Stimulated activated CD4-positive, alpha-beta T cell treated with anti-CD3 and anti-CD28 coated beads, Interleukin-2, amount 100 ng/mL, for 24 hours (primary cell): ENCODE measurements at places on chromosomes 1 and 21.

GRCh38 chr1:9482816-9483572, 56.3 kb upstream of the SLC25A33 start:
- no peak for DNase-seq

DNA sequence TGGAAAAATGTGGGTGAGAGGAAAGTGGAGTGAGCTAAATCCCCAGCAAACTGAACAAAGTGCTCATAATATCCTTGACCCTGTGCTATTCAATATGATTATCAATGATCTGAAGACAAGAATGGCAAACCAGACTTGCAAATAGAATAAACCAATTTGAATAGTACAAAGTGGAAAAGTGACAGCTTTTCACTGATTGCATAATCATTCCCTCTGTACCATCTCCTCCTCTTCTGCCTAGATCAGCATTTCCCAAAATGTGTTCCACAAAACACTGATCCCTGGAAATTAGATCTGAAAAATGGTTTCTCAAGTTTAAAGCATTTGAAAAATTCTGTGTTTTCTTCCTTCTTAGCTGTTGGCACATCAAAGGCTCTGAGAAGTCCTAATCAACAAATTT, 8.1 kb downstream of the MTF1 start:
- DNase-seq, result no peak

DNA sequence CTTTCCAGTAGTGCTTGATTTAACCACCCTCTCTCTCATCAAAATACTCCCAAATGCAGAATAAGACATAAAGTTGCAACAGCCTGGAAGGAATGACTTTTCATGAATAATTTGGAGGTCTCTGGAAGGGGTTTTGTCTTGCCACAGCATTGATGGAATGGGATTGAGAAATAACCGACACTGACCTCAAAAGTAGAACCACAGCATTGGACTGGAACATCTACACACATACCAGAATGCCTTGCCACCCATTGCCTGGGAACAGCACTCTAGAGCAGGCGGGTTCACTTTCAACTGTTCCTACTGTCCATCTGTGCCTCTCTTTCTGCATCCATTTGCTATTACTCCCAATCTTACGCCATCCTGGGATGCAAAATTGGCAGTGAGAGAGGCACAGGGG, 149.1 kb upstream of the USP24 start:
- DNase-seq, result no peak

GRCh38 chr1:232282498-232282897, 347.4 kb downstream of the SIPA1L2 start:
- no peak for DNase-seq

DNA sequence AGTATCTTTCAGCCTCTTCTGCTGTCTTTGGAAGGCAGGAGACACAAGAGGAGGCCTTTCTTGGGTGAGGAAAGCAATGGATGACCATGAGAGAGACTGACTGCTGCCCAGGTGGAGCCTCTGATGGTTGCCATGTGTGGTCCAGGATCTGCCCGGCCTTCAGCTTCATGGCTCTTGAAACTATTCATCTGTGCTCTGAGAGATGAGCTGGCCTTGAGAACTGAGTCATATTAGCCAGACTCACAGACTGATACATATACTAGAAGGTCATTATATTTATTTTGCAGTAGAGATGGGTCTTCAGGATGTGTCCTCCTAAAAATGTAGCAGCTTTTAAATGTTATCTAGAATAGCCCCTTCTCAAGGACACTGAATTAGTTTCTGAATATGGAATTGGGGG, 33.7 kb downstream of the PTGFRN start:
- DNase-seq, result no peak

- no peak for DNase-seq
These were observed 499 bp upstream of the C4BPB start for GRCh38 chr1:207088161-207088560.

- no peak for DNase-seq
These were observed 21.6 kb upstream of the SLAMF6 start for GRCh38 chr1:160544647-160545046.

GRCh38 chr1:56397409-56397808, 182.0 kb downstream of the PLPP3 start:
- no peak for DNase-seq

DNA sequence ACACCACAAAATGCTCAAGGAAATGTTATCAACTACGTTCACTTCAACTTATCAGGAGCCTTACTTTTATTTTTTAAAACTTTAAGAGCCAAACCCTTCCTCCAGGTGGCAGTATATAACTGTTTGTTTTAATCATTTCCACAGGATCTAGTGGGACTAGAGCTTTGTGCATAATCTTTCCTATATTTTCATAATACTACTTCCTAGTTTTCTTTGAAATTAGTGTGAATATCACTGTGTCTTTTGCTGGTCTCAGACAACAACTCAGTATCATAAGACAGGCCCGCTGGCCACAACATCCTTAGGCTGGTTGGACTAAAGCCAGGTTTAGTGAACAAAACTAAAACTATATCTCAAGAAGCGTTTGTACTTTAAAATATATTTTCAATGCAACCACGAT, 145.5 kb downstream of the TIAM1 start:
- no peak for DNase-seq

DNA sequence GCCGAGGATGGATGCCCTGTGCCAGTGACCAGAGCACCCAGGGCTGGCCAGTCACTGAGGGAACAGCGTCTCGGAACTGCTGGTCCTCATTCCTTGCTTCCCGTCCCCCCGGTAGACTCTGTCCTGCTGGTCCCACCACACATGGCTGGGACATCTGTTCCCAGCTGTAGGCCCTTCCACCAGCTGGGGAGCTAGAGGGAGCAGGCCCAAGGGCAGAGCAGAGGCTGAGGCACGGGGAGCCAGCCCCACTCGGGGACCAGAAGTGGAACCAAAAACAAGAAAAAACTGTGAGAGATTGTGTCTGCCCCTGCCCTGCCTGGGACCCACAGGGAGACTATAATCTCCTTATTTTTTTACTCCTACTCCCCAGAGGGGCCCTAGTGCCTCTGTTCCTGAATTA, 23.8 kb downstream of the ATP8B2 start:
- DNase-seq, result no peak

- no peak for DNase-seq
These were observed 42.0 kb downstream of the STUM start for GRCh38 chr1:226590614-226591013.

GRCh38 chr1:179169616-179170467, 59.6 kb downstream of the ABL2 start:
- no peak for DNase-seq

GRCh38 chr1:154550657-154551056, 7.8 kb downstream of the UBE2Q1 start:
- no peak for DNase-seq
